GM23248 (cell line): ENCODE measurements at places on chromosomes 12 and 14. TPM values are rescaled to one million over a fixed set of nuclear protein-coding genes. Genes with fewer than 3 reads are reported as not detected.

The KLHL33 gene
- polyA plus RNA-seq = 0.05 TPM in 1 of 2 replicates, not detected in the other

The GPRC5D gene
- not detected in 2 replicates for polyA plus RNA-seq

- H3K36me3 ChIP-seq = no peaks in the 10 kb centered on the region
- H3K4me3 ChIP-seq = no peak overlapping the region
- H3K27ac ChIP-seq = no peak overlapping the region
- H3K27me3 ChIP-seq = no peaks in the 10 kb centered on the region; the same call in 1 of the 2 replicates
- 0 out of 2 replicates have a peak, but pooled peaks cover 5% of the 10 kb centered on the region for H3K4me1 ChIP-seq
- DNase-seq = no peak
Observed at GRCh38 chr14:55265197-55265596, 6.0 kb upstream of the FBXO34 start.

DNA sequence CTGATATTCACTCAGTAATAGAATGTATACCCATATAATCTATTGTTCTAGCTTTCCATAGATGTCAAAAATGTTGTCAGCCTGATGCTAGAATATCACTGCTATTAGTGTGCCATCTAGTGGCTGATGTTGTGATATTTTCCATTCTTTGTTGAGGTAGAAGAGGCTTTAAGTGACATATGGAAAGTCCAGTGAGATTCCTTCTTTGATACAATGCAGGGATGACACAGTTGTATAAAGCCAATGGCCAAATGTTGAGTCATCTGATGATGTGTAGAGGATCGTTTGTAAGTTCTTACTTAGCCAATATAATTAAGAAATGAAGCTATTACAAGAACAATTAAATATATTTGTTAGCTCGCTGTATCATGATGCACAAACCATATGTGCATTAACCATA lies 58.1 kb upstream of the PCED1B start:
- peaks cover 57% of the 10 kb centered on the region for H3K4me1 ChIP-seq
- H3K4me3 ChIP-seq = no peak overlapping the region
- peak; percentile 92 for DNase-seq
- H3K27me3 ChIP-seq = no peaks in the 10 kb centered on the region
- H3K27ac ChIP-seq = peak overlapping the region; percentile 62

- no peak overlapping the region for H3K4me3 ChIP-seq
- H3K4me1 ChIP-seq = no peaks in the 10 kb centered on the region
- peaks cover 6% of the 10 kb centered on the region; the same call in 1 of the 2 replicates for H3K27me3 ChIP-seq
- H3K27ac ChIP-seq = no peak overlapping the region
Observed at GRCh38 chr14:76599559-76600287, 161.5 kb upstream of the VASH1 start.

DNA sequence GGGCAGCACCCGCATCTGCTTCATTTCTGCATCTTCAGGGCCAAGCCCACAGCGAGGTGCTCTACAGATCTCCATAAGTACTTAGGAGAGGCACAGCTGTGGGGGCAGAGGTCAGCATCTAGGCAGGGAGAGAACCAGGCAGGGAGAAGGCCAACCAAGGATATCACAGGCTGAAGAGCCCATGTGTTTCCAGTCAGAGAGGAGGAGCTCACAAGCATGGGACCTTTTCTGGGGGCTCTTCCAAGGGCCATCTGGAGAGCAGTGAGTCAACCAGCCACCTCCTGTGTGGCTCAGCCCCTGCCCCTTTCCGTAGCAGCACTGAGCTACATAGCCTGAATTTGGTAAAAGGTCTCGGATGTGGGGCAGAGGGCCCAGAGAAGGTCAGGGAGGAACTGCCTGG lies 78.5 kb downstream of the ARL6IP4 start:
- no peaks in the 10 kb centered on the region for H3K36me3 ChIP-seq
- no peak overlapping the region for H3K4me3 ChIP-seq
- peaks cover 16% of the 10 kb centered on the region for H3K4me1 ChIP-seq
- peak; percentile 37 for DNase-seq

DNA sequence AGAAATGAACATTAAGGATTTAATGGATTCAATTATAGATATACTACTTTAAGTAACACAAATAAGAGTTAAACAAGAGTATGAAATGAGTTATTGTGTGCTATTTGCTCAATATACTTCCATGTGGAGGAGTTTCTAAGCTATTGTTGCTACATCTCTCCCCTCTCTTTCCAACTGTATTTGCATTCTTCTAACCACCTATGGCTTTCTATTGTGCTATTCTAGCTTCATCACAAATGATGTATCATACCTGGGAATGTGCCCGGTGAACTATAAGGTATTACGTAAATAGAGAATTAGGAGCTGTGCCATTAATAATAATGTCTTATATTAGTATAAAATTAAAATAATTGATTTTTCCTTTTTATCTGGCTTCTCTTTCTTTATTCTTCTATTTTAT lies 87.1 kb upstream of the PLEKHG7 start:
- no peak overlapping the region for H3K27ac ChIP-seq
- no peaks in the 10 kb centered on the region for H3K36me3 ChIP-seq

- no peak overlapping the region for H3K27ac ChIP-seq
- H3K36me3 ChIP-seq = peaks cover 10% of the 10 kb centered on the region
- DNase-seq = peak; percentile 57
- peaks cover 21% of the 10 kb centered on the region for H3K4me1 ChIP-seq
- no peaks in the 10 kb centered on the region for H3K27me3 ChIP-seq
Observed at GRCh38 chr12:64744422-64745258, 14.6 kb downstream of the GNS start.

DNA sequence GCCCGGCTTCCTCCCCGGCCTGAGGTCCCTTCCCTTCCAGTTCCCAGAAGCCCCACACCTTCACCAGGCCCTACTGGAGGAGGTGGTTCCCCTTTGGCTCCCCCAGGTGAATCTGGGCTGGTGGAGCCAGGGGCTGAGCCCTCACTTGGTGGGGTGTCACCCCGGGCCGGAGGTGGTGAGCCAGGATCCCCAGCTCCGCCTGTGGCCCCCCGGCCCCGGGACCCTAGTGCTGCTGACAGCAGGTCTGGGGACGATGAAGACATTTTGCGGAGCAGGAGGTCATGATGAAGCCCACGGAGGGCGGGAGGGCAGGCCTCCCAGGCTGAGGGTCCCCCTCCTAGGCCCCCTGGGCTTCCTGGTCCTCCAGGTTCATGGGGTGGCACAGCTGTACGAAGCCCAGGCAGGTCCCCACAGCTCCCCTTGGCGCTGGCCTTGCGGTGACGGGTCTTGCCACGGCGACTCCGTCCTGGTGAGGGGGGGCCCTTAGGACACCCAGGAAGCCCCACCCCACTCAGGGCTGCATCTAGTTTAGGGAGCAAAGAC lies 16.6 kb downstream of the MAP3K12 start:
- no peaks in the 10 kb centered on the region for H3K27me3 ChIP-seq
- peaks cover 50% of the 10 kb centered on the region for H3K36me3 ChIP-seq
- no peak overlapping the region for H3K4me3 ChIP-seq
- no peak overlapping the region for H3K27ac ChIP-seq
- peaks cover 41% of the 10 kb centered on the region for H3K4me1 ChIP-seq

DNA sequence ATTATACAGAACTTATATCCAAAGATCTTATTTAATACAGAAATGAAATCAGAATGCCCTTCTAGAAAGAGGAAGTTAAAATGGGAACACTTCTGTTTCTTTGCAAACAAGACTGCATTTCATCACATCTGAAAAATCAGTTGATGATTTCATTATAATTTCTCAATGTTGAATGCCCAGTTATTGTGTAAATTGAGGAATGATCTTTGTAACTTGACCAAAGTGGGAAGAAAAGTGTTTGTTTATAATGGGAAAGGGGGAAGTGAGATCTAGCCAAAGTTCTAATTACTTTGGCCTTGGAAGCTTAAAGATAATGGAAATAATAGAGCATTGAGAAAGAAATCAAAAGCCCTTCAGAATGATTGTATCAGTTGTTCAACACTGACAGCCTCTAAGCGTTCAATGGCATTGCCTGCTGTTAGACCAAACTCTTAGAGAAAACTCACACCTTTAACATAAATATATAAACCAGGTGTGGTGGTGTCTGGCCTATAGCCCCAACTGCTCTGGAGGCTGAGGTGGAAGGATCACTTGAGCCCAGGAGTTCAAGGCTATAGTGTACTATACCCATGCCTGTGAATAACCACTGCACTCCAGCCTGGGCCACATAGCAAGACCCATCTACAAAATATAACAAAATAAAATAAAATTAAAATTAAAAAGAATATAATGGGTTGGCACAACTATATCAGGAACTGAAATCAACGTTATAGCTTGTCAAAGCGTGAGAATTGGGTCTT lies 9.9 kb upstream of the LYZ start:
- H3K4me3 ChIP-seq = no peak overlapping the region
- peaks cover 27% of the 10 kb centered on the region; the same call in 1 of the 2 replicates for H3K27me3 ChIP-seq
- DNase-seq = no peak
- H3K27ac ChIP-seq = no peak overlapping the region
- H3K4me1 ChIP-seq = no peaks in the 10 kb centered on the region
- no peaks in the 10 kb centered on the region for H3K36me3 ChIP-seq

GRCh38 chr14:95915330-95915729 lies 38.7 kb downstream of the TUNAR start:
- peaks cover 5% of the 10 kb centered on the region; the same call in 1 of the 2 replicates for H3K27me3 ChIP-seq
- no peaks in the 10 kb centered on the region for H3K4me1 ChIP-seq
- H3K4me3 ChIP-seq = no peak overlapping the region

- DNase-seq = no peak
- H3K36me3 ChIP-seq = no peaks in the 10 kb centered on the region
- H3K4me3 ChIP-seq = no peak overlapping the region
- no peak overlapping the region for H3K27ac ChIP-seq
- no peaks in the 10 kb centered on the region for H3K4me1 ChIP-seq
Observed at GRCh38 chr14:93953263-93953662, 23.1 kb downstream of the ASB2 start.

The PLCZ1 gene
- polyA plus RNA-seq = not detected in 2 replicates

The PFDN5 gene
- 609 and 625 TPM in 2 replicates for polyA plus RNA-seq

DNA sequence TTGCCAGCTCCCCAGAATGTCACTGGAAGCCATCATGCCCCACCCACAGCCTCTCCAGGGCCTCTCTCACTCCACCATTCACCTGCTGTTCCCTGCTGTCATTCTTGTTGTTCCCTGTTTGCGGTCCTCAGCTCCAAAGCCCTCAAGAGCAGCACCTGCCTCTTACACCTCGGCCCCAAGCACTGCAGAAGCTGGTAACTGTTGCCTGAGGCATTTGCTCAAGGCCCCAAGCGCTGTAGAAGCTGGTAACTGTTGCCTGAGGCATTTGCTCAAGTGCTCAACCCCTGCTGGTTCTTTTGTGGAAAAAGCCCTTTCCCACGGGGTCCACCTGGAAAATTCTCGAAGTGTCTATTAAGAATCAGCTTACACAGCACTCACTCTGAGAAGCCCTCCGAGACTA lies 78.0 kb downstream of the ARL6IP4 start:
- no peaks in the 10 kb centered on the region for H3K36me3 ChIP-seq
- H3K27ac ChIP-seq = no peak overlapping the region
- H3K4me1 ChIP-seq = peaks cover 16% of the 10 kb centered on the region
- H3K27me3 ChIP-seq = no peaks in the 10 kb centered on the region

GRCh38 chr12:3253682-3254275 lies 176.6 kb downstream of the TSPAN9 start:
- no peak for DNase-seq
- H3K4me1 ChIP-seq = no peaks in the 10 kb centered on the region
- H3K27ac ChIP-seq = no peak overlapping the region
- H3K4me3 ChIP-seq = no peak overlapping the region
- H3K27me3 ChIP-seq = no peaks in the 10 kb centered on the region

DNA sequence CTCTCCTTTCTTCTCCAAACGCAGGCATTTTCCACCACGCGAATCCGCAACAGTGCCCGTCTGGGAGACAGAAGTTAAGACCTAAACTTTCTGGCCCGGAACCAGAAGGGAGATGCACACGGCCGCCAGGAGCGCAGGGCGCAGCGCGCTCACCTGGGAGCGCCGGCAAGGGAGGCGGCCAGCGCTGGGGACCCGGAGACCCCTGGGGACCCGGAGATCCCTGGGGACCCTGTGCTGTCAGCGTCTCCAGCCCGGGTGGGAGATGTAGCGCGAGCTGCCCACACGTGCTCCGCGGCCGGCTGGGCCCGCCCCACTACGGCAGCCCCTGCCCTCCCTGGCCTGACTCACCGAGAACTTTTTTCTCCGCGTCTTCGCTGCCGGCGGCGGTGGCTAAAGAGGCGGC lies 620 bp downstream of the YBX3 start:
- H3K36me3 ChIP-seq = no peaks in the 10 kb centered on the region
- H3K27ac ChIP-seq = peak overlapping the region; percentile 98
- H3K4me3 ChIP-seq = peak overlapping the region; percentile 82
- peak; percentile 88 for DNase-seq
- peaks cover 51% of the 10 kb centered on the region for H3K4me1 ChIP-seq
- H3K27me3 ChIP-seq = no peaks in the 10 kb centered on the region

The GPR84 gene
- polyA plus RNA-seq = not detected in 2 replicates
